Activated CD8-positive, alpha-beta memory T cell treated with anti-CD3 and anti-CD28 coated beads, Interleukin-2, amount 50 U/mL, for 48 hours (primary cell): ENCODE measurements at places on chromosomes 2 and 18.

DNA sequence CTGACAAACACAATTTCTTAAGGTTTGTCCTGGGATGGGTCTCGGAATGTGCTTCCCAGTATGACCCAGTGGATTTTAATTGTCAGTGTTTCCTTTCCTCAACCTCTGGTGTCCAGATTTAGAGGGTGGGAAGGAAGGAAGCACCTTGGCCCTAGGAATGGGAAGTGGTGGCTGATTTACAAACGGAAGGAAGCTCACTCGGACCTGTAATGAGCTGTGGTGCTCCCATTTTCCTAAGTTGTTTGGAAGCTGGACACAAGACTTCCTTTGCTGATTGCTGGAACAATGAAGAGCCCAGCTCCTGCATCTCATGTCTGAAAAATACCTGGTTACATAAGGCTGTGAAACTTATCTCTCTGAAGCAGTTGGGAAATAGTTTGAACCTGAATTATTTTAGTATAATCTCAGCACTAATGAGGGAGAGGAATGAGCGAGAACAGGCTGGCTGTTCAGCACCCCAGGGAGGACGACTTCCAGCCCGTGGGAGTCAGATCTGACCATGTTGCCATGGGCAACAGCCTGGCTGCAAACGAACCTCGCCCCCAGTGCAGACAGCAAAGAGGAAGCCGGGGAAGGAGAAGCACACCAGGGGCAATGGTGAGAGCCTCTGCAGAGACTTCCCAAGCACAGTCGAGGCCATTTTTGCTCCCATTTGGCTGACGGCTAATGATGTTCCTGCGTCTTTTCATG is 74.4 kb upstream of the ASB18 start:
- DNase-seq: no peak

DNA sequence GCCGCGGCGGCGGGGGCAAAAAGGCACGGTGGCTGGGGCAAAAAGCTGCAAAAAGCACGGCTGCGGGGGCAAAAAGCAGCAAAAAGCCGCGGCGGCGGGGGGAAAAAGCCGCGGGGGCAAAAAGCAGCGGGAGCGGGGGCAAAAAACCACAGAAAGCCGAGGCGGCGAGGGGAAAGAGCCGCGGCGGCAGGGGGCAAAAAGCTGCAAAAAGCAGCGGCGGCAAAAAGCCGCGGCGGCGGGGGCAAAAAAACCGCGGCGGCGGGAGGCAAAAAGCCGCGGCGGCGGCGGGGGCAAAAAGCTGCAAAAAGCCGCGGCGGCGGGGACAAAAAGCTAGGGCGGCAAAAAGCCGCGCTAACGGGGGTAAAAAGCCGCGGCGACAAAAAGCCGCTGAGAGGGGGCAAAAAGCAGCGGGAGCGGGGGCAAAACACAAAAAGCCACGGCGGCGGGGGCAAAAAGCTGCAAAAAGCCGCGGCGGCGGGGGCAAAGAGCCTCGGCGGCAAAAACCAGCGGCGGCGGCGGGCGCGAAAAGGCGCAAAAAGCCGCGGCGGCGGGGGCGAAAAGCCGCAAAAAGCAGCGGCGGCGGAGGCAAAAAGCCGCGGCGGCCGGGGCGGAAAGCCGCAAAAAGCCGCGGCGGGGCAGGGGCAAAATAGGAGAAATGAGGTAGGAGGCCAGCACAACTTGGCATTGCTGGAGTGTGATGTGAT is 123.4 kb downstream of the ANKRD30BL start:
- DNase-seq: no peak

DNA sequence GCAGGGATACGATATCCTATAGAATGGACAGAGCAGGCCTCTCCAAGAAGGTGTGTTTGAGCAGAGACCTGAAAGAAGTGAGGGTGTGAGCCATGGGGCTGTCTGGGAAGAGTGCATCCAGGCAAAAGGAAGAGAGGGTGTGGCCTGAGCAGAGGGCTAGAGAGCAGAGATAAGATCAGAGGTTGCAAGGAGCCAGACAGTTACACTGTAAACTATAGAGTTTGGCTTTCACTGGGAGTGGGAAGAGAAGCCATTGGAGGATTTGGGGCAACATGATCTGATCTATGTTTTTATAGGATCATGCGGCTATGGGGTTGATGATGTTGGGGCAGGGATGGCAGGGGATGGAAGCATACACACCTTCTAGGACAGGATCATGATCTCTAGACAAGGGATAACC is 124.1 kb upstream of the MAP3K20 start:
- DNase-seq: no peak

DNA sequence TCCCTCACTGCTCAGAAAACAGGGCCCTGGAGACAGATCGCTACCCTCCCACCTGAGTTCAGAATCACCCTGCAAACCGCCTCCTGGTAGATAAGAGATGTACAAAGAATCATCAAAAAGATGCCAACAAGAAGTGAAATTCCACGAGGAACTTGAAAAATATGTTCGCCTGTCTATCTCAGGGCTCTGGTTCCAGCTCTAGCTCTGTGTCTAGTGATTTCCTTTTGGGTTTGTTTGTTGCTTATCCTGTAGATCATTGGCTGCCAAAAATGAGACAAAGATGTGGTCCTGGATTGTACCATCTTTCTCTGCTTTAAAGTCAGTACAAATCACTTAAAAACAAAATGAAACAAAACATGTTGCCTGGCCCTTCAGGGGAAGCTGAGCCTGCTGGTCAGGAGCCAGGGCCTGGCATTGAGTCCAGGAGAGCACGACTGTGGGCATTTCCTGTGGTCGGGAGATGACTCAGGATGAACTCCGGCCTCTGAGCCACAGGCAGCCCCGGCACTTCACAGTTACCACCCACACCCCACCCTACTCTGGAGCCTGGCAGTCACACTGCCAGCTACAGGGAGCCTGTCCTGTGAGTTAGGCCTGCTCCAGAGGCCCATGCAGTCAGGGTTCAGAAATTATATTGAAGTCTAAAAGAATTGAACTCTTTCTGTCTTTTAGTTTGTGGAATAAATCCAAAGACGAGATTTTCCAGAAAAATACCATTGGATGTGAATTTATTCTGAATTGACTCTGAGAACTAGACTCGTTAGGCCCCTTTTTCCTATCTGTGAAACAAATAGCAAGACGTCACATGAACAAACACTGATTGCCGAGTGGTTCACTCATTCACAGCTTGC is 8.0 kb upstream of the ITGB6 start:
- no peak for DNase-seq

GRCh38 chr2:149028377-149028776 is 10.1 kb upstream of the LYPD6B start:
- no peak for DNase-seq

DNA sequence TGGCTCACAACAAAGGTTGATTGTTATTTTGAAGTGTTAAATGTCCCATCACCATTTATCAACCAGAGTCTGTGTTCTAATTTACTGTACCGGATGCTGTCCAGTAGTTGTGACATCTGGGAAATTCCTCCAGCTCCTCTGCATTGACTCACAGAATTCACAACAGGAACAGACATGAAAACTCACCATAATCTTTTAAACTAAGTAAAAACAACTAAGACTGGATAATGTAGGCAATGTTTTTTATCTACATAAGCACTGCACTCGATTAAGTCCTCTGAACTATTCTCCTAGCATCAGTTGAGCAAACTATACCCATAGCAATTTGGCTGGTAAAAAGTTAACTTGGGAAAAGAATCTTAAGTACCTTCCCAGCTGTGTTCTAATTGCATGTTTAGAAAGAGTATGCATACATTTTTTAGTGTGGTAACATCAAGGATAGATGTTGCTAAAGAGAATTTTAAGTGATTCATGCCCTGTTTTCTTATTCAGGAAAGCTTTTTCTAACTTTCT is 42.9 kb upstream of the MYO1B start:
- no peak for DNase-seq

- no peak for DNase-seq
Observed at GRCh38 chr2:103119352-103119751, 357.5 kb downstream of the TMEM182 start.
